ENCODE measurements at places on chromosomes 2 and 18.

GRCh38 chr18:49904871-49905555, 91.7 kb upstream of the ACAA2 start:
- no peak for DNase-seq

DNA sequence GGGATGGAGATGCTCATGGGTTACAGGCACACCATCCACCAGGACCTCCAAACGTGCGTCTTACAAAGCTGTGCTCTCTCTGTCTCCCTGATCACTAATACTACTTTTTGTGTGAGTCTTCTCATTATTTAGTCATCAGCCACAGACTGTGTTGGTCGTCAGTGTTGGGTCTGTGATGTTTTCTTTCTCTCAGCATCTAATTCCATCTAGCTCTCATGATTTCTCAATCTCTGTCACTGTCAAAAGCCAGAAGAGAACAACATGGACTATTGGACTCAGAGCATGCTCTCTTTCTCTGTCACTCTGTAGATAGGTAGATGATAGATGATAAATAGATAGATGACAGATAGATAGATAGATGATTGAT, 6.0 kb upstream of the ARL4C start:
- DNase-seq, result no peak

- no peak for DNase-seq
These were observed 561.9 kb upstream of the ID2 start for GRCh38 chr2:8119782-8120505.

- no peak for DNase-seq
These were observed 571.9 kb downstream of the CPS1 start for GRCh38 chr2:211128287-211128686.

DNA sequence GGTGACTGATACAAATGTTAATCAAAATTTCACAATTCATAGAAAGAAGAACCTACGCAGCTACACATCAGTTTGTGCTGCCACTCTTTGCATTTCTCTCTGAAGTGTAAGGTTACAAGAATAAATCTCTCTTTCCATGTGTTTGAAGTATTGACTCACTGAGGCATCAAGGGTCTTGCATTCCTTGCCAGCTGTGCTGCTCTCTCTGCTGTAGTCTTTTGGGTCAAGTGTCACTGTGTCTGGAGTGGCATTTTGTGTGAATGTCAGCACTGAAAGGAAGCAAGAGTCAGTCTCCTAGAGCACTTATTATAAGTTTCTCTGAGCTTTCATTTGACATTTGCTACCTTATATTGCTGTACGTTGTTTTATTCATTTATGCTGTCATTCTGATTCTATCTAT, 1696.1 kb upstream of the LRRTM1 start:
- DNase-seq, result no peak

DNA sequence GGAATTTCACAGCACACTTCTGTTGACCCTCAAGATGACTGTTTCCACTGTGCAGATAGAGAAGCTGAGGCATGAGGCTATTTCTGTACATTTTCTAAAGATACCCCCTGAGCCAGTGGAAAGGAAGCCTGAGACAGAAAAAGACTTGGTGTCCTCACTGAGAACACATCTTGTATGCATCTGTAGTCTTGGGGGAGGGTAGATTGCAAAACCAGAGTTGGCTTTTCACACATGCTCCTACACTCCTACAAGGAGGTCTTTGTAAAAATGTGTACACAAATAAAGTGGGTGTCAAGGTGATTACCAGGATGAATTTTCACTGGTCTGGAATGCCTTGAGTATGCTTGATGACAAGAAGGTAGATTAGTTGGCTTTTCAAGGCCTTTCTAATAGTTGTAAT, 98.0 kb downstream of the KCTD18 start:
- DNase-seq, result no peak

GRCh38 chr2:181307203-181307991, 149.8 kb upstream of the ITGA4 start:
- no peak for DNase-seq

- DNase-seq, result no peak
These were observed 100.0 kb downstream of the BAZ2B start for GRCh38 chr2:159516241-159516758.

GRCh38 chr2:144747571-144747970, 227.7 kb upstream of the ZEB2 start:
- DNase-seq, result no peak

GRCh38 chr2:21270708-21271122, 146.9 kb downstream of the TDRD15 start:
- DNase-seq, result no peak

DNA sequence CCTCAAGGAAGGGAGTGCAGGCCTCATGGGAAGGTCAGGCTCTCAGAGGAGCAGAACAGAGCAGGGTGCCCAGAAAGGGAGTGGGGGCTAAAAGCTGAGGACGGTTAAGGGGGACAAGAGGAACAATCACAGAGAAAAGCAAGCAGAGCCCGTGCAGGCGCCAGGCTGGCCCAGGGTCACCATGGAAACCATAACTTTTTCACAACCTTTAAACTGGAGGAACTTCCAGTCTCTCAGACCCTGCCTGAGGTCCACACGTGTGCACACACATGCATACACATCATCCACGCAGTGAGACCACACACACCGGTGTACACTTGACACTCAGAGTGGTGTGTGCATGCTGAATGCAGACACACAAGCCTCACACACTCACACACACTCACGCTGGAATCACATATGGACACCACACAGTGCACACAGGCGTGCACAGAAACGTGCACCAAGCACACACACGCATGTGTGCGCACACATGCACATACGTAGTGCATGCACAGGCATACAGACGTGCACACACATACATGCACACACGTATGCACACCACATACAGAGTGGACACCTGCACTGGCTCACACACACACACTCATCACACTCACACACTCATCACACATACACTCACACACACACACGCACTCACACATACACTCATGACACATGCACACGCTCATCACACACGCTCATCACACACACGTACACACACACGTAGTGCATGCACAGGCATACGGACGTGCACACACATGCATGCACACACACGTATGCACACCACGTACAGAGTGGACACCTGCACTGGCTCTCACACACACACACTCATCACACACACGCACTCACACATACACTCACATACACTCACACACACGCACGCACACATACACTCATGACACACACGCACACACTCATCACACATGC, 37.2 kb upstream of the SNED1 start:
- no peak for DNase-seq

DNA sequence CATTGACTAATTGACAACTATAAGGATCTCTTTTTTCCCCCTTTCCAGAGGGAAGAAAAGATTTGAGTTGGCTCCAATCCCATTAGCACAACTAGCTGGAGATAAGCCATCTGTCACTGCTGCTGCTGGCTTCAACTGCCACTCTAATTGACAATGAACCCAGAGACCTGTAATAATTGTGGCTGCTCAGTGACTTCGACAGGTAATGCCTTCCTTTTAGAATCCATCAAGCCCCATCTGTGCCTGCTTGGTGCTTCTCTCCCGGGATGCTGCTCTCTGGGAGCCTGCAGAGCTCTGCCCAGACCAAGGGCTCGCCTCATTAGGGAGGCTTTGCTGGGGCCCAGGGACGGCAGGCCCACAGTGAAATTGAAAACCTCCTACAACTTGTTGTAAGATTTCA, 376.7 kb upstream of the SOX11 start:
- DNase-seq, result no peak

- no peak for DNase-seq
These were observed 198.7 kb downstream of the MCFD2 start for GRCh38 chr2:46716927-46717326.

DNA sequence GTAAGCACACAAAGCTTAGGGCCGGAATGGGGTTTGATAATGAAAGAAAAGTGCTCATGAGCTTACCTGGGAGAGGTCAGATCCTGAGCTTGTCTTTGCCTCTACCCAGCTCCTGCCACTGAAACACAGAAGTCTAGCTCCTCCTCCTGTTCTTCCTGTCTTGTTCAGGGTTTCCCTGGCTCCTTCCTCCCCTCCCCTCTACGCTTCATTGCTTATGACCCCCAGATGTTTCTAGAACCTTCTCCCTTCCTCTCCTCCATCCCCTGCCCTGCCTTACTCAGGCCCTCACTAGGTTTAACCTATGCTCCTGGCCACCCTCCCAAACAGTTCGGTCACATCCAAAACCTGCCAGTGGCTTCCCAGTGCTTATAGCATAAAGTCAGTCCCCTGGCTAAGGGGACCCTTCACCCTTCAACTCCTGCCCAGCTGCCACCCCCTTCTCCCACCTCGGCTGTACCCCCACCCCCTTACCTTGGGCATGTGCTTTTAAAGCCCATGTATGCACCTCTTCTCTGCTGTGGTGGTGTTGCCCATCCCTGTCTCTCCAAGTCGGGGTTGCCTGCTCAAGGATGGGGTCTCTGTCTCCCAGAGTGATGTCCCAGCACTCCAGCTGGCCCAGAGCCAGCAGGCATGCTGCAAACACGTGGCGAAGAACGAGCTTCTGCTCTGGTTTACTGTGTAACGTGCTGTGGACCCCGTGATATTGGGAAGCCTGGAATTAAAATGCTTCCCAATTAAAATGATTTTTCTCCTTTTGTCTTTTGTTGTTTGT, 233.6 kb downstream of the TPGS2 start:
- no peak for DNase-seq

DNA sequence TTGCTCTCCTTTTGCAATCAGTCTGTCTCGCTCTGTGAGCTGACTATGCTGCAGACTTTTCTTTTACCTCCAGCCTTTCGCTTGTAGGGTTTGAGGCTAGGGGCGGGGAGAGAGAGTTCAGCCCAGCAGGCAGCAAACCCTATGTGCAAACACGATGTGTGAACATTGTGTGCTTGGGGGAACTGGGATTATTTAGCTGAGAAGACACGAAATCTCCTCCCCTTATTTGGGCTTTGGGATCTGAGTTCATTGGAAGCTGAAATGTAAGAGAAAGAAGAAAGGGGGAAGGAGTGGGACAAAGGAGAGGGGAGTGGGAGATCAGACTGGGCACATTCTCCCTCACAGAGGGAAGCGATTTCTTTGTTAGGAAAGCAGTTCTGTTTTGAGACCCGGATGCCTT, 189.6 kb upstream of the TNP1 start:
- DNase-seq, result no peak

- DNase-seq, result no peak
These were observed 161.0 kb downstream of the RNF152 start for GRCh38 chr18:61731693-61732376.

GRCh38 chr2:47165001-47165555, 10.0 kb upstream of the STPG4 start:
- no peak for DNase-seq

DNA sequence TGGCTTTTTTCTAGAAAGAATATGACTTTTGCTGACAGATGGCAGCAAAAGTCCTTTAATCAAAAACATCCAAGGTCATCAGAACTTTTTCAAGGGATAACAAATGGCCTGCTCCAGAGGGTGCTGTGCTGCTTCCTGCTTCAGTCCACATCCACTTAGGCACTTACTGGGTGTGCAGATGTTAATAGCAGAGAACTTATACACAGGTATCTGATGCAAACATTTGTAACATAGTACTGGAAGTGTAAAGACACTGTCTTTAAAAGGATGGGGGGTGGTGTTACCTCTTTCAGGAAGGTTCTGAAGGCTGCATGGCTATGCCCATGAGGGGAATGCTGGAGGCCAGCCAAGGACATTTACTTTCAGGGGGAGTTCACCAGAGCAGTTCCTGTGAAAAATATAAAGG, 5.5 kb downstream of the HOXD8 start:
- no peak for DNase-seq

DNA sequence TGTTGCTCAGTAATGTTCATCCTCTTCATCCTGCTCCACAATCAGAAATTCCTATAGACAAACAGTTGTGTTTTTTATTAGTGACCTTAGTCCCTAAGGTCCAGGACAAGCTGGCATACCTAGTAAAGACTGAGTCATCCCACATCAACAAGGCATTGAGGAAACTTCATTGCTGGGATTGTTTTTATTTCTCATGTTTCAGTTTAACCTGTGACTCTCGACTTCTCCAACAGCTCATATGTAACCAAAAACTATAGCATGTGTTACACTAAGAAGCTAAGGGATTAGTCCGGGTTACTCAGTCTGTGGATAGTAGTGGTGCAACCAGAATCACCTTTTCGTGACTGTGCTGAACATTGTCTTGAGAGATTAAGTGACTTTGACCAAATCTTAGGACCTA, 292.1 kb downstream of the RDH14 start:
- no peak for DNase-seq

- DNase-seq, result no peak
These were observed 554.7 kb downstream of the NUP35 start for GRCh38 chr2:183678908-183679307.

DNA sequence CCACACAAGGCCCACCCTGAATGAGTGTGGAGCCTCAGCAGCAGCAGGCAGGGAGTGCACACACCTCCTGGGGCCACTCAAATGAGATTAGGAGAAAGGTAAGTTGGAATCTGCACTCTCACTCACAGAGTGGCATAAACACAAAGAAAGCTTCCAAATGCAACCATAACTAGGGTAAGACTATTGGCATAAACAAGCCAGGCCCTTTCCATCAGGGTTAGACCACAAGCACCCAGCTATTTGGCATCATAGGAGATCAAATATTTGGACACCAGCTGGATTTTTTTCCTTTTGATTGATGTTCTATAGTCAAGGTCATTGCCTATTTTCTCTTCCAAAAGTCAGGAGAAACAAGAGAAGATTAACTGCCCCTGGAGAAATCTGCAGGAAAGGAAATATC, 471.5 kb downstream of the TXNL1 start:
- DNase-seq, result no peak

DNA sequence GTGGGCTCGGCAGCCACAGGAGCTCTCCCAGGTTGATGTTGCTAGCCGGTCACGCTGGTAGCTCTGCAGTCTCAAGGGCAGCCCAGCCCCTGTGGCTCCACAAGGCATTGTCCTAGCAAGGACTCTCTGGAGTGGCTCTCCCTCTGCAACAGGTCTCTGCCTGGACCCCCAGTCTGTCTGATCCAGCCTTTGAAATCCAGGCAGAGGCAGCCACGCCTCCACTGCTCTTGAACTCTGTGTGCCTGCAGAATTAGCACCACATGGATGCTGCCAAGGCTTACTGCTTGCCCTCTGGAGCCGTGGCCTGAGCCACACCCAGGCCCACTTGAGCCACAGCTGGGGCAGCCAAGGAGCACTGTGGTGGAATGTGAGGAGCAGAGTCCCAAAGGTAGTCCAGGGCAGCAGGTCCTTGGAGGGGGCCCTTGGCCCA, 43.0 kb upstream of the FAHD2A start:
- DNase-seq, result no peak

DNA sequence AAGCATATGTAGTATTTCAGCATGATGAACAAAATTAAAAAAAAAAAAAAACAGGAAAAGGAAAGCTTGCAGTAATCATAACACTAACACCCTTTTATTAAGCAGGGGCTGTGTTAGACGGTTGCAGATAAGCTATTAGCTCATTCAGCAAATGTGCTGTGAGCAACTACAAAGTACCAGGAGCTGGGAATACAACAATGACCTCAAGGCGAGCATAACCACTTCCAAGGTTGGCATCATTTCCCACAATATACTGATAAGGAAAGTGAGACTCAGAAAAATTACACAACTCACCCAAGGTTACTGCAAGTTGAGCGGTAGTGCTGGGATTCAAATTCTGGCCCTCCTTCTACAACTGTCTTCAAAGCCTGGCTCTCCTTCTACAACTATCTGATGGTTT, 38.2 kb upstream of the ACTR3 start:
- no peak for DNase-seq

GRCh38 chr2:237967463-237967951, 693 bp downstream of the UBE2F start:
- no peak for DNase-seq

All from stimulated activated CD8-positive, alpha-beta memory T cell treated with anti-CD3 and anti-CD28 coated beads, Interleukin-7, amount 100 ng/mL, for 1 hour (primary cell).